ENCODE measurements at places on chromosomes 5 and 9.

GRCh38 chr9:124010303-124010664 lies 1.3 kb upstream of the LHX2 start:
- no peak for DNase-seq

- peak; percentile 73 for DNase-seq
These were observed 66.1 kb downstream of the SPTLC1 start for GRCh38 chr9:92048924-92049625.

DNA sequence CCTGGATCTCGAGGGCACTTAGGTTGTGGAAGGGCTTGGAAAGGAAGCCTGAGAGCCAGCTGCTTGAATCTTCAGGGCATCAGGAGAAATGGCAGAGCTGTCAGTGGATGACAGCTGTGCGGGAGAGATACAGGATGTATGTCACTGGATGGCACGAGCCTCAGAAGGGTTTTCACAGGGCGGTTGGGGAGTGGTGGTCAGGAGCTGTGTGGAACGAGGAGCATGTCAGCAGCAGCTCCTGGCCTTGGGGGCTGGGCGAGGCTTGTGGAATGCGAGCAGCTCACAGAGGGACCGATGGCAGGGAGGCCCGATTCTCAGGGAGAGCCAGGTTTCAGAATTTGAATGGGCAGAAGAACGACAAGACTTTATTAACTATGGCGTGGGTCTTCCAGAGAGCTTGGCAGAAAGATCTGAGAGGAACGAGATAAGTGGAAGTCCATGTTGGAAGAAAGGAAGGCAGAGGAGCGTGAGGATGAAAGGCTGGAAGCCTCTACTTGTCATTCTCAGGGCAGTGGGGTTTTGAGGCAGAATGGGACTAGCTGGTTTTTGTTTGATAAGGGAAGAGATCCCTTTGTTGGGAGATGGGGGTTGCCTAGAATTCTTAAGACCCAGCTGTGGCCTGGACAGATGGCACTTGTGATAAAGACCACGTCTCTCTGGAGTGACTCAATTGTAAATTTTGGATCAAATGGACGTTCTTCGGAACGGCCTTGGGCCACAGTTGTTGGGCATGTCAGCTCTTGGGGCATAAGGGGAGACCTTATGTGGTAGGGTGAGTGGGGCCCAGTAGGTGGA lies 60.3 kb downstream of the SNX30 start:
- no peak for DNase-seq

- peak; percentile 97 for DNase-seq
These were observed 15.9 kb downstream of the ENG start for GRCh38 chr9:127838375-127839078.

- DNase-seq: no peak
These were observed 12.9 kb upstream of the FRRS1L start for GRCh38 chr9:109179801-109180523.

DNA sequence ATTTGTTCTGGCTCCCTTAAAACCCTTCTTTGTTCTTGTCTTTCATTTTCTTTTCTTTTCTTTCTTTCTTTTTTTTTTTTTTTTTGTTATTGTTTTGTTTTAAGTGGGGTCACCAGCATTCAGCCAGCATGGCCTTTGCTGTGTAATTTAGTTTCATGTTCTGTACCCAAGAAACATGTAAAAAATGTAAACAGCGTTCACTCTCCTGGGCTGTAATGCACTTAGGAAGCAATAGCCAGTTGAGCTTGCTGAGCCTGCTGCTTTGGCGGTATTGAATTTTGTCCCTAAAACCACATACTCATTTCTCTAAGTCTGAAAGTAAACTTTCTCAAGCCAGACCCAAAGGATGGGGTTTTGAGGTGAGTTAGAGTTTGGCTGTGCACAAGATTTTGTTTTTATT lies 158.6 kb downstream of the PAPPA start:
- DNase-seq: peak; percentile 34

DNA sequence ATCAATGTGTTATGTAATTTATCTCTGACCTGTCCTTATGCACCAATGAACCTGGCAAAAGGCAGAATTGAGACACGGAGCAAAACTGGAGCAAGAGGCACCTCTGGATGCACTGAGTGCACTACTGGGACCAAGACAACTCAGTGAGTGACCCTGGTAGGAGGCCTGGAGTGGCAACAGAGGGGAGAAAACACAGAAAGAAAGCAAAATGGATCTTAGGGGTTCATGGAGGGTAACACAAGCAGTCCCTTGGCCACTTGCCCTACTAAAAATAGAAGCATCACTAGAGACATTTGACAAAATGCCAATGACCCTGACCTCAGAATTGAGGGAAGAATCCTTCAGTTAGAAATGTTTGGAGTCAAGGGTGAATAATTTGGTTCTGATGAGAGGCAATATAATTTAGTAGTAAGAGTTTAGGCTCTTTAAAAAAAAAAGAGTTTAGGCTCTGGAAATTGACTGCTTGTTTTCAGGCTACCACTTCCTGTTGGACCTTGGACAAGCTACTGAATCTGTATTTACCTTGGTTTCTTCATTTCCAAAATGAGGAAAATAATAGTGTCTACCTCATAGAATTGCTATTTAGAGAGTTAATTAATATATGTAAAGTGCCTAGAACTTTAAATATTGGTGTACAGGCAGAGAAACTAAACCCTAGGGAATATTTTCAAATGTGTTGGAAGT lies 234.9 kb upstream of the TARS1 start:
- peak; percentile 65 for DNase-seq
